ENCODE measurements at places on chromosomes 11 and 22. TPM values are rescaled to one million over a fixed set of nuclear protein-coding genes. Genes with fewer than 3 reads are reported as not detected.

- DNase-seq, result peak; percentile 95
These were observed 2.9 kb downstream of the ALDH3B1 start for GRCh38 chr11:68012843-68013610.

GRCh38 chr11:46346886-46347636 lies at the start of gene DGKZ:
TSS of gene DGKZ (plus strand) at chr11:46347463. CDS start at chr11:46347660, 197 bp downstream.
- DNase-seq, result peak; percentile 74

The ISX gene
- not detected for polyA plus RNA-seq

The CNIH2 gene
- polyA plus RNA-seq, result 3.4 TPM

DNA sequence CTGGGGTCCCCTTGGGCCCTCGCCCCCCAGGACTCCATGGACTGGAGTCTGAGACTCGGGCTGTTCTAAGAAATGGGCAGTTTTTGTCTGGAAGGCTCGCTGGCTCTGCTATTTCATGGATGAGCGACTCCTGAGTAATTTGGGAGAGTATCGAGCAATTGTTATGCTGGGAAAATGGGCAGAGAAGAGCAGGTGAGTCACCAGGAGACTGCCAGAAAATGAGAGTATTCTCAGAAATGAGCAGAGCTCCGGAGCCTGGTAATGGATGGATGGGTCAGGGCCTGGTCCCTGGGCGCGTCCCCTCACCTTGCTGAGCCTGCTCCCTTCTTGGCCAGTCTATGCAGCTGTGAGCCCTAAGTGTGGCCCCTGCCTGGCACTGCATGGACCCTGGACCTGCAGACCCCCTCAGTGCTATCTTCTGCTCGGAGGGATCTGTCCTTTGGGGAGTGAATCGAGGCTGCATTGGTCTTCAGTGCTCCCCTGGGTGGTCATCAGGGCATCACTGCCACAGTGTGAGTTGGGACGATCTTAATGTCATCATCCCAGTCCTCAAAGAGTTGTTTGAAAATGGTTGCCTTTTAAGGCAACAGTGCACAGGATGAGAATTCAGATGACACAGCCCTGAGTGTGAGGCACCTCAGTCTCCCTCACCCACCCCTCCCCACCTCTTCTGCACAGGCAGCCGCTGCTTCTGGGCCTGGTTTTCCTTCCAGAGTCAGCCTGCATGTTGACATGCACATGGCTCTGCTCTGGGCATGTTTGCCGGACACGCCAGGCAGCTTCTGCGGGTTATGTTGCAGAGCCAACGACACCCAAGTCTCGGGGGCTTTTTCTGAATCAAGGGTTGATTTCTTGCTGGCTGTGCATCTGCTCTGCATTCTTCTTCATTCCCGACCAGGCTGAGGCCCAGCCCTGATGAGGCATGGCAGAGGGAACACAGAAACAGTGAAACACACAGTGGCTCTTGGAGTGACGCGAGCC lies 519.0 kb downstream of the TBC1D22A start:
- DNase-seq, result peak; percentile 41
